ENCODE measurements at places on chromosomes 3 and 15. TPM values are rescaled to one million over a fixed set of nuclear protein-coding genes. Genes with fewer than 3 reads are reported as not detected.

ISL2 gene
- not detected for total RNA-seq

INO80 gene
- total RNA-seq: 24.1 TPM

FAM81A gene
- 0.33 TPM for total RNA-seq

IQCH gene
- total RNA-seq: 5.0 TPM

BOC gene
- 7.6 TPM for total RNA-seq

FEZF2 gene
- not detected for total RNA-seq

PDIA5 gene
- 77.5 TPM for total RNA-seq

SLC27A2 gene
- total RNA-seq: 0.26 TPM

BTLA gene
- total RNA-seq: 0.07 TPM

ADCY5 gene
- total RNA-seq: 0.13 TPM

HES1 gene
- 7.9 TPM for total RNA-seq

ACAN gene
- 209 TPM for total RNA-seq

HTR3E gene
- total RNA-seq: not detected

CCNDBP1 gene
- total RNA-seq: 53.5 TPM

IL17RD gene
- 3.4 TPM for total RNA-seq

CATSPER2 gene
- 2.0 TPM for total RNA-seq

FSD2 gene
- total RNA-seq: not detected

LDHAL6B gene
- not detected for total RNA-seq

IMPG2 gene
- total RNA-seq: 0.33 TPM

TTLL13 gene
- total RNA-seq: not detected

BCL2A1 gene
- total RNA-seq: 0.33 TPM

C2CD4B gene
- 0.89 TPM for total RNA-seq

UCN2 gene
- total RNA-seq: 1.4 TPM

SRPRB gene
- 115 TPM for total RNA-seq

NR1I2 gene
- total RNA-seq: 0.20 TPM

PROK2 gene
- not detected for total RNA-seq

STT3B gene
- 289 TPM for total RNA-seq

PDIA3 gene
- total RNA-seq: 1,033 TPM

FGD5 gene
- total RNA-seq: 0.20 TPM

ELL3 gene
- 3.1 TPM for total RNA-seq

CTXN2 gene
- total RNA-seq: not detected

RAD18 gene
- total RNA-seq: 6.8 TPM

PAK6 gene
- total RNA-seq: 0.13 TPM

DAPK2 gene
- 0.98 TPM for total RNA-seq

NRROS gene
- 1.0 TPM for total RNA-seq

SNX22 gene
- 0.10 TPM for total RNA-seq

ZNF660 gene
- 2.2 TPM for total RNA-seq

NMD3 gene
- total RNA-seq: 115 TPM

ZNF860 gene
- total RNA-seq: 0.46 TPM

ERICH6 gene
- total RNA-seq: 0.03 TPM

DRD3 gene
- not detected for total RNA-seq

OR5K2 gene
- not detected for total RNA-seq

TICRR gene
- 1.7 TPM for total RNA-seq

C3orf33 gene
- total RNA-seq: 1.6 TPM
